Thoracic aorta (tissue), 2 donors: ENCODE measurements at places on chromosomes 12 and 14. TPM values are rescaled to one million over a fixed set of nuclear protein-coding genes. Genes with fewer than 3 reads are reported as not detected.

DNA sequence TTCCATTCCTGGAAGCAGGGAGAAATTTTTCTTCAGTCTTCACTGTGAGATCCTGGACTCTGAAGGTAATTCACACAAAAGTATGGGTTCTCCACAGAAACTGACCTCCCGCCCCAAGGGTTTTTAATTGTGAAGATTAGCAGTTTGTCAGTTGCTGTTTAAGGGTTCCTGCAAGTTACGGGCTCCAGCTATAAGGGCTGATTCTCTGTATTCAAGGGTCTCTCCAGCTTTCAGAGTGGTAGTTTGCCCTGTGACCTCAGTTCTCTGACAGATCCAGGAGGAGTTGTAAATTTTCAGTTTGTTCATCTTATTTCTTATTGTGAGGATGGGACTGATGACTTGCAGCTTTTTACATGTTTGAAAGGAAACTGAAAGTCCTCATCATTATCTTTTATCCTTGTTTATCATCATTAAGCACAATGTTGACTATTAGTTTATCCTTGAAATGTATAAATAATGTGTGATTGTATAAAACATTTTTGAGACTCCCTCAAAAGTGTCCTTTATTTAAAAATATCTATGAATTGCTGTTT is 110.9 kb downstream of the SCAF11 start:
- DNase-seq = no peak

- DNase-seq = no peak
Measured at GRCh38 chr12:10341892-10342509, 34.3 kb downstream of the KLRD1 start.

Gene KRT82
- not detected for total RNA-seq

Gene RIMBP2
- 0.92 TPM for total RNA-seq

DNA sequence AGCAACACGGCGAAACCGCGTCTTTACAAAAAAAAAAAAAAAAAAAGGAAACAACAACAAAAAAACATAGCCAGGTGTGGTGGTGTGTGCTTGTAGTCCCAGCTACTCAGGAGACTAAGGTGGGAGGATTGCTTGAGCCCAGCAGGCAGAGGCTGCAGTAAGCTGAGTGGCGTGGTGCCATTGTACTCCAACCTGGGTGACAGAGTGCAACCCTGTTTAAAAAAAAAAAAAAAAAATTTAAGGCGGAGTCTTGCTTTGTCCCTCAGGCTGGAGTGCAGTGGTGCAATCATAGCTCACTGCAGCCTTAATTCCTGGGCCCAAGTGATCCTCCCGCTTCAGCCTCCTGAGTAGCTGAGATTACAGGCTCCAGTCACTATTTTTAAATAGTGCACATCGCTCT is 18.2 kb upstream of the FIGNL2 start:
- DNase-seq = no peak

Gene RAB15
- 7.8 TPM for total RNA-seq

GRCh38 chr12:52628841-52629240 is 10.5 kb upstream of the KRT73 start:
- DNase-seq = no peak

- no peak for DNase-seq
Measured at GRCh38 chr14:59969319-59969718, 49.4 kb downstream of the LRRC9 start.

GRCh38 chr12:169528-170370 is 44.2 kb downstream of the SLC6A12 start:
- no peak for DNase-seq

GRCh38 chr14:38138473-38139138 is 69.1 kb upstream of the SSTR1 start:
- DNase-seq = no peak

DNA sequence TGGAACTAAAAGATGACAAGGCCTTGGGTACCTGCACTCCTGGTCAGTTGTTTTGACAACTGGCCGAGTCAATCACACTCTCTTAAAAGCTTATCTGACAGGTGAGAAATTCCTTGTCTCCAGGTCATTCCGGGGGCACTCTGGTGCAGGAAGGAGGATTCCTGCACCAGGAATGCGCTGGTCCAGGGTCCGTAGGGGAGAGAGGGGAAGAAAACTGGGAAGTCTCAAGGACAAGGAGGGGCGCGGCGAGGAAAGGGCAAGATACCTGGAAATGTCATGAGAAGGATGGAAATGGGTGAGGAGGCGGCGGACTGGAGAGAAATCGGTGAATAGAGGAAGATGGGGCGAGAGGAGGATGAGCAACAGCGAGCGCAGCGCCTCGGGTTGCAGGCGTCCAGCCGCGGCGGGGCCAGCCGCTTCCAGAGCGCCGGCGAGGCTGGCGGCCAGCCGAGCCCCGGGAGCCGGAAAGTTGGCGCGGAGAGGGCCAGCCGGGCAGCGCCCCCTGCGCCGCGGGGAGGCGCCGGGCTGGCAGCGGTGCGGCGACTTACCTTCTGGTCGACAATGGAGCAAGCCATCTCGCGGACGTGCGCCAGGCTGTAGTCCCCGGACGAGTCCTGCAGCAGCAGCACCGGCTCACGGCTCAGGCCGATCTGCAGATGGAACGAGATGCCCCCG is 809 bp downstream of the PRKD1 start:
- no peak for DNase-seq

GRCh38 chr14:32941668-32942065 is 3.0 kb downstream of the NPAS3 start:
- no peak for DNase-seq

Gene CLEC2A
- total RNA-seq = not detected

- no peak for DNase-seq
Measured at GRCh38 chr14:100581228-100582145, 5.7 kb downstream of the BEGAIN start.

Gene NR1H4
- total RNA-seq = 1.9 TPM

- DNase-seq = no peak
Measured at GRCh38 chr14:104237651-104238423, 99.5 kb downstream of the KIF26A start.

DNA sequence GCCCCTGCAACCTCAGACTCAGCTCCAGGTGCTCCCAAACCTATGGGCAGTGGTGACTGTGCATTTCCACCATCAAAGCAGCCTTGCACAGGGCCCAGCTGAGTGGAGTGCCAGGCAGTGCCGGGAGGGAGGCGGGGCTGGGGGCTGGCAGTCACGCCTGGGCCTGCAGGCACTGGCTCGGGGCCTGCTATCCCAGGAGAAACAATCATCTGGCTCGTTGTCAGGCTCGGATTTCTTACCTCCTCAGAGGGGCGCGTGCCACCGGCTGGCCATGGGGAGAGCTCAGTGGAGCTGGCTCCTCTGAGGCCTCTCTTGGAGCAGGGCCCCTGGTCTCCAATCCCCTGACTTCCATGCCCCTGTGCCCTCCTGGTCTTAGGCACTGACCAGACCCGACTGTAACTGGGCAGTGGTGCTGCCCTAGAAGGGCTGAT is 20.2 kb upstream of the PPP1R13B start:
- no peak for DNase-seq

GRCh38 chr14:83473416-83474235 is 1940.0 kb upstream of the SEL1L start:
- no peak for DNase-seq

- DNase-seq = no peak
Measured at GRCh38 chr12:67666605-67667004, 18.1 kb downstream of the DYRK2 start.

DNA sequence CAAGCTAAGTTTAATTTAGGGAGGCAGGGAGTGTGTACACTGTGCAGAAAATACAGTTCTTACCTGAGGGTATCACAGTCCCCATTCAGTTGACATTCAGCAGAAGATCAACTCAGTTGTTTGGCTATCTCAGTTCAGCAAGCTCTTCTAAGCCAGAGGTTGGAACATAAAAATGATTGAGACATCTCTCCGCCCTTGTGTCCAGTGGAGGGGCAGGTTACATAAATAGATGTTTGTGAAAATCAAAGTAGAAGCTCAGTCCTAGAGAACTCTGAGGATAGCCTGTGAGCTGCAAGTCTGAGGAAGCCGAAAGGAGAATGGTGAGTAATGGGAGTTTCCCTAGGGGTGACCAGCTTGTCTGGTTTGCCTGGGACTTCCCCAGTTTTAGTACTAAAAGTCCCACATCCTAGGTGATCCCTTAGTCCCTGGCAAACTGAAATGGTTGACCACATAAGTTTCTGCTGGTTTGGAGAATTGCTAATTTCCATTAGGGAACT is 251.4 kb upstream of the ATP2B1 start:
- DNase-seq = no peak

DNA sequence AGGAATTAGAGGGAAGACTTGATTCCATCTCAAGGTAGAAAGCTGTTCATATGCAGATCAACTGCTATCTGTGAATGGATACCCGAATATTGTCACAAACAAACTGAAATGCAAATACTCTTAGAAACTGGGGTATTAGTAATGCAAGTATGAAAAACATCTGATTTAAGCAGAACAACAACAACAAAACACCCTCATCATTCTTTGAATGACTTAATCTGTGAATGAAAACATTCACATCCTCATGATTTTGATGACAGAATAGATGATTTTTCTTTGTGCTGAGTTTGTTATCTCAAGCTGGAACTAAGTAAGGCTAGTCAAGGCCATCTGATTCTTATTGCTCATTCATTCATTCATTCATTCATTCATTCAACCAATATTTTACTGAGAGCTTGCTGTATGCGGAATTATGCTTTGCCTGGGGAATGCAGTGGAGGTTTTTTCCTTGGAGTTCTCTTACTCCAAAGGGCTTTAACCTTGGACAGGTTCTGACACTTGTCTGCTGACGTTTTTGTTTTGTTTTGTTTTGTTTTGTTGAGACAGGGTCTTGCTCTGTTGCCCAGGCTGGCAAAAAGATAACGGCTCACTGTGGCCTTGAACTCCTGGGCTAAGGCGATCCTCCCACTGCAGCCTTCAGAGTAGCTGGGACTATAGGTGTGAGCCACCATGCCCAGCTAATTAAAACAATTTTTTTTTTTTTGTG is 23.3 kb downstream of the OR10G3 start:
- no peak for DNase-seq

Gene EID3
- 32.7 TPM for total RNA-seq

- DNase-seq = no peak
Measured at GRCh38 chr12:128266541-128267130, 334 bp upstream of the TMEM132C start.

- DNase-seq = no peak
Measured at GRCh38 chr14:66432334-66432733, 53.8 kb upstream of the CCDC196 start.

- DNase-seq = no peak
Measured at GRCh38 chr14:68307790-68308168, 485.1 kb downstream of the ZFP36L1 start.

Gene DEPDC4
- total RNA-seq = not detected

GRCh38 chr12:39081910-39082309 is 176.5 kb upstream of the CPNE8 start:
- no peak for DNase-seq

GRCh38 chr14:22854963-22855724 is 16.4 kb upstream of the LRP10 start:
- no peak for DNase-seq

GRCh38 chr12:60191676-60192359 is 596.0 kb downstream of the SLC16A7 start:
- DNase-seq = no peak

GRCh38 chr12:80317307-80317706 is 126.7 kb upstream of the PTPRQ start:
- no peak for DNase-seq

Gene JAG2
- total RNA-seq = 12.0 TPM

- DNase-seq = no peak
Measured at GRCh38 chr12:53093777-53094393, 3.6 kb upstream of the IGFBP6 start.

DNA sequence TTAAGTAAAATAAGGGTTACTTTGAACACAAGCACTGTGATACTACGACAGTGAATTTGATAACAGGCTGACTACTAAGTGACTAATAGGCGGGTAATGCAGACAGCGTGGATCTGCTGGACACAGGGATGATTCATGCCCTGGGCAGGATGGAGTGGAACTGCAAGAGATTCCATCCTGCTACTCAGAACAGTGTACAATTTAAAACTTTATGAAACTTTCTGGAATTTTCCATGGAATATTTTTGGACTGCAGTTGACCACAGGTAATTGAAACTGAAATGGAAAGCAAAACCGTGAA is 46.0 kb downstream of the YEATS4 start:
- no peak for DNase-seq

Gene C1QL4
- total RNA-seq = not detected

- DNase-seq = peak; percentile 42
Measured at GRCh38 chr12:69987579-69988091, 162.6 kb downstream of the MYRFL start.

GRCh38 chr12:55997535-55997859 is 421 bp downstream of the SUOX start:
- DNase-seq = no peak

- DNase-seq = no peak
Measured at GRCh38 chr12:9509464-9510161, 98.1 kb downstream of the KLRB1 start.

GRCh38 chr12:95136598-95136997 is 63.2 kb upstream of the NR2C1 start:
- no peak for DNase-seq

DNA sequence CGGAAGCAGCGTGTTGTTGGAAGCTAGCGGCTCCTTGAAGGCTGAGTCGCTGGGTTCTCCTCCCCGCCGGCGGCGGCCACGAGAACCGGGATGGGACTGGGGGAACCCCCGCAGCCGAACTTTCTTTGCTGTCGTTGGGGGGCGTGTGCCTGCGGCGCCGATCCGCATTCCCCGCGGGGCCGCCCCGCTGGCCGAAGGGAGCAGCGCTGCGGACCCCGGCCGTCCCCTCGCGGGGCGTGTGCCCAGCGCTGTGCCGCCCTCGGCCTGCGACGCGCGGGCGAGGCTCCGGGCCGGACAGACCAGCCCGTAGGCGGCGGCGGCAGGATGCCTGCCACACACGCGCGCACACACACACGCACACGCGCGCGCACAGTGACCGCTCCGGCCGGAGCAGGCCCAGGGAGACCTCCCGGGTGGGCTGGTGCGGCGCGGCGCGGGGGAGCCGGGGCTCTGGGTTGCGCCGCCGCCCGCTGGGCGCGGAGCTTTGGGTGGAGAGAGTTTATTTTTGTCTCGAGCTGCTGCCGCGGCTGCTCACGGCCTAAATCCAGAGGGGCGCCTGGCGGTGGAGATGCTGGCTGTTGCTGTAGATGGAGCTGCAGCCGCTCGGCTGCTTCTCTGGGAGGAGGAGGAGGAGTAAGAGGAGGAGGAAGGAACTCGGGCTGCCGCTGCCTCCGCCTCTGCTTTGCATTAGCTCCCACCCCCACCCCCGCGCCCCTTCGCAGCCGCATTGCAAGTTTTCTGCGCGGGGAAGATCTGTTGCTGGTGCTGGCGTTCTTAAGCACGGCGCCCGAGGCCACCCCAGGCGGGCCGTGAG is at the start of gene SAMD4A:
SAMD4A (plus strand) TSS at position 719 of the 814 bp plus-strand sequence. CDS start 789 bp downstream, outside the sequence.
- DNase-seq = peak; percentile 25
